ENCODE measurements at places on chromosomes 5 and 9. TPM values are rescaled to one million over a fixed set of nuclear protein-coding genes. Genes with fewer than 3 reads are reported as not detected.

DNA sequence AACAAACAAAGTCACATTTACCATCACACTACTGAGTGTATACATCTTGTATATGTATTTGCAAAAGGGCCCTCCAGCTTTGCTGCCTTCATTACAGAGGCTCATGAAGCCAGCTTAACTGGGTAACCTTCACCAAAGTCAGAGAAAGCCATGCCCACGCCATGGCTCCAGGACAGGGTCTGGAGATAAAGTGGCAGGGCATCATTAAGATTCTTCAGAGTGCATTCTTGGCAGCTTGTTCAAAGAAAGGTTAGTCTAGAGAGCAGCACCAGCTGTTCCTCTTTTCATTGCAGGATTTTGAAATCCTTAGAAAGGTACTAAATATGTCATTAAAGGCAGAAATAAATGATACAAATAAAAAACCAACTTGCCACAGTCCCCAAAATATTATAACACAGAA, 333.2 kb downstream of the NDUFS4 start:
- no peak for DNase-seq

DNA sequence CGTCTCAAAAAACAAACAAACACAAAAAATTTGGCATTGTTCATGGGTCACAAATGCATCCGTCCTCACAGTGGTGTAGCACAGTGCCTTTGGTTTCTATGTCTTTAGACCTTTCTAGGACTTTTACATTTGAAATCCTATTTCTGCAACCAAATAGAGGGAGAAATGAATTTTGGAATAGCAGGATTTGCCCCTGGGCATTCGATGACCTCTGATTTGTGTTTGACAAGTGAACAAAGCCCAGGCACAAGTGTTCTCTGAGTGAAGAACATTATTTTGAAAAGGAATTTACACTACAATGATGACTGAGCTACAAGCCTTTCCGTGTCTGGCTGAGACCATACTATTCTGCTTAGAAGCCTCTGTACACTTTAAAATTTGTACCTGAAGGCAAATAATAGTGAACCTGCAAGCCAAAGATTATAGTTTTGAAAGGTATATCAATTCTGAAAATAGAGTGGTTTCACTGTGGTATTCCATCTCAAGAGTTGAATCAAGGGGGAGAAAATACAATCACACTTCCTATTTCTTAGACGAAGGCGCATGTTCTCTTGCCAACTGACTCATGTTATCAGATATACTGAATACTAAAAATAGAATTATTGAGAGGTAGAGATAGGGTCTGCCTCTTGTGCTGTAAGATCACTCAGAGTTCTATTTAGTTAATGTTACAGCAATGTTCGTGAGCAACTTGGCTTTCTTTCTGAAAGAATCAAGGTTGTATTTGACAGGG, 297.6 kb downstream of the KDM4C start:
- DNase-seq = no peak

- DNase-seq = no peak
Observed at GRCh38 chr5:107449369-107449768, 221.4 kb downstream of the EFNA5 start.

The SOX30 gene
- total RNA-seq = not detected

- DNase-seq = peak; percentile 37
Observed at GRCh38 chr5:147935032-147935431, 28.7 kb upstream of the C5orf46 start.

DNA sequence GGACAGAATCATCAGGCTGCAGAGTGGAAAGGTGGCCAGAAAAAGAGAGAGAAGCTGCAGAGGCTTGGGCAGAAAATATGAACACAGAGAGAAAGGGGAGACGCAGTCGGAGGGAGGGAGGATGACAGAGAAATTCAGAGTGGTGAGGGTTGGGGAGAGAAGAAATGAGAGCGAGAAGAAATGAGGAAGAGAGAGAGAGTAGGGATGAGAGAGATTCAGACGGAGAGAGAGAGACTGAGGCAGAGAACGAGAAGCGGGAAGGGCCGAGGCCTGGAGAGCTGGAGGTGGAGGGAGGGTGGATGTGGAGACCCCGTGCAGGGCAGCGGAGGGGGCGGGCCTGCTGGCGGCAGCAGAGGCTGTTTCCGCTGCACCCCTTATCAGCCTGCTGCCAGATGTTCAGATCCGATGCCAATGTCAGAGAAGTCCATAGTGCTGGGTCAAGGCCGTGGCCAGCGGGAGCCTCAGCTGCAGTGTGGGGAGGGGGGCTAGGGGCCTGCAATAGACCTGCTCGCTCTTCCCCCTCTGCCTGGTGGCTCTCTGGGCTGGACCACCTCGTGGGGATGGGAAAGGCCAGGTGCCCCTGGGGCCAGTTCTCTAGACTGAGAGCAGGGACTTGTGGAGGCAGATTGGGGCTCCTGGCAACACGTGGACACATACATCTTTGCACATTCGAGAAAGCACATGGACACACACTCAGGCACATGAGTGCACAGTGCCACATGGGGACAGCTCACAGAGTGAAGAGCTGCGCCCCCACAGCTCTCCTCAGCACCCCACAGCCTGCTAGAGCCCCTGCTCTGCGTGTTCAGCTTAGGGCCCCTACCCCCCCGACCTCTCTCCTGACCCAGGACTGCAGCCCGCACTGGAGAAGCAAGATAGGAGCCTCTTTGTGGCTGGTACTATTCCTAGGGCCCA, 4.9 kb upstream of the NR5A1 start:
- no peak for DNase-seq

- no peak for DNase-seq
Observed at GRCh38 chr9:111320631-111321030, 9.4 kb downstream of the OR2K2 start.

DNA sequence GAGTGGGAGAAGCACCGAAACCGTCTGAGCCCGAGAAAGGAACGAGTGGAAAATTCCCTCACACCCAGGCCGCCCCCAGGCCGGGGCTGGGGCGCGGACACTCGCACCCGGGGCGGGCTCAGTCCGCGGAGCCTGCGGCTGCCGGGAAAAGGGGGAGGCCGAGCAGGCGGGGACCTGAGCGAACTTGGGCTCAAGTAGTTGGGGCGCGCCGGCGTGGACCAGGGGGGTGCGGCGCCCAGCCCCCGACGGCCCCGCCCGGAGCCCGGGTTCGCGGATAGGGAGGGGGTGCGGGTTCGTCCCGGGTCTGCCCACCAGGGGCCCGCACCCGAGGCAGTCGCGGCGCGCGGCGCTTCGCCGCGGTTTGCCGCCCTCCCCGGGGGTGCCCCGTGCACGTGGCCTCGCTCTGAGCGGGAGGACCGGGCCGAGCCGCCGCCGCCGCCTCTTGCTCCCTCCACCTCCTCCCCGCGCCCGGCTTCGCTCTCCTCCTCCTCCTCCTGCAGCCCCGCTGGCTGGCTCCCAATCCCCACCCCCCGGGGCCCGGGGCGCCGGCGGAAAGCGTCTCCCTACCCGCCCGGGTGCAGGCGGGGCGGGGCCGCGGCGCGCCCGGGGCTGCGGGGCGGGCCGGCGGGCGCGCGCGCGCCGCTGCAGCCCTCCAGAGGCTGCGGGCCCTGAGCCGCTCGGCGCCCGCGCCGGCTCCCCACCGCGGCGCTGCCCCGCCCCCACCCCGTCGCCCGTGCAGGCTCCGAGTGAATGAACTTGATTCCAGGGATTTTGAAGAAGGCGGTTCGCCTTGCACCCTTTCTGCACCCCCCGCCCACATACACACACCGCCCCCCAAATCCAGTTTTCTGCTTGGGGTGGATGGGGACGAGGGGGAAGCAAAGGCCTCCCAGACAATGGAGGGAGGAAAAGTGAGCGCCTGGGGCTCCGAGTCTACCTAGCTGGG, 1.3 kb upstream of the NFIB start:
- DNase-seq = peak; percentile 76

DNA sequence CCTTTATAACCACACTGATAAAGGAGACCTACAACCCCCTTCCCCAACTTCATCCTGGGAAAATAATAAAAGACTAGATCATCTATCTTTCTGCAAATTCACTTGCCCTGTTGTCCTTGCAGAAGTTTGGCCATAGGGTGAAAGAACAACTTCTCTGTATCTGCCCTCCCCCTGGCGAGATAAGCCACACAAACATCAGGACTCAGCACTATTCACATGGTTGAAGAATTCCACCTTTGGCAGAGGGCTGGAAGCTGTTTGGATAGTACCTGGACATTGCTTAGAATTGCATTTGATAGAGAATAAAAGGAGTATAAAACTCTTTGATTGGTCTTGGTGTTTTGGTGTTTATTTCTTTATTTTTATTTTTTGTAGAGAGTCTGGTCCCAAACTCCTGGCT, 16.9 kb downstream of the FAM151B start:
- no peak for DNase-seq

DNA sequence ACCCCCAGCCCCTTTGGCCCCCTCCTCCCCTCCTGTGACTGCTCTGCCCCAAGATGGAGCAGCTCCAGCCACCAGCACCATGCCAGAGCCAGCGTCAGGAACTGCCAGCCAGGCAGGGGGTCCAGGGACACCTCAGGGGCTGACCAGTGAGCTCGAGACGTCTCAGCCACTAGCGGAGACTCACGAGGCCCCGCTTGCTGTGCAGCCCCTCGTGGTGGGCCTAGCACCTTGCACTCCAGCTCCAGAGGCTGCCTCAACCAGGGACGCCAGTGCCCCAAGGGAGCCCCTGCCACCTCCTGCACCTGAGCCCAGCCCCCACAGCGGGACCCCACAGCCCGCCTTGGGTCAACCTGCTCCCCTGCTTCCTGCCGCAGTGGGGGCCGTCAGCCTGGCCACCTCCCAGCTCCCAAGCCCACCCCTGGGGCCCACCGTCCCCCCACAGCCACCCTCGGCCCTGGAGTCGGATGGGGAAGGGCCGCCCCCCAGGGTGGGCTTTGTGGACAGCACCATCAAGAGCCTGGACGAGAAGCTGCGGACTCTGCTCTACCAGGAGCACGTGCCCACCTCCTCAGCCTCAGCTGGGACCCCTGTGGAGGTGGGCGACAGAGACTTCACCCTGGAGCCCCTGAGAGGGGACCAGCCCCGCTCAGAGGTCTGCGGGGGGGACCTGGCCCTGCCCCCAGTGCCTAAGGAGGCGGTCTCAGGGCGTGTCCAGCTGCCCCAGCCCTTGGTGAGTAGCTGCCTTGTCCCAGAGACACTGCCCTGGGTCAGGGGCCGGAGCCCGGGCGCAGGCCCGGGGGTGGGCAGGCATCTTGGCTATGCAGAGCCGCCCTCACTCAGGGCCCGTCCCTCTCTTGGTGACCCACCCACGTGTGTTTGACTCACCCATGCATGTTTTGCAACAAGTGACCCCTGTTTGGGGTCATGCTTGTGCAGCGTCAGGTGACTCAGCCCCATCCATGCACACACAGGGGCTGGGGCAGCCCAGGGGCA, 105.2 kb downstream of the WNK2 start:
- peak; percentile 28 for DNase-seq

Data from LHCN-M2 (cell line).